ENCODE measurements at places on chromosomes 2 and 18.

- no peak for DNase-seq
Observed at GRCh38 chr18:6537475-6537874, 122.8 kb upstream of the L3MBTL4 start.

- no peak for DNase-seq
Observed at GRCh38 chr2:45178854-45179253, 169.6 kb upstream of the SIX2 start.

- no peak for DNase-seq
Observed at GRCh38 chr2:12539776-12540562, 176.8 kb upstream of the TRIB2 start.

GRCh38 chr2:190504912-190505311 is 29.6 kb downstream of the NEMP2 start:
- DNase-seq, result no peak

DNA sequence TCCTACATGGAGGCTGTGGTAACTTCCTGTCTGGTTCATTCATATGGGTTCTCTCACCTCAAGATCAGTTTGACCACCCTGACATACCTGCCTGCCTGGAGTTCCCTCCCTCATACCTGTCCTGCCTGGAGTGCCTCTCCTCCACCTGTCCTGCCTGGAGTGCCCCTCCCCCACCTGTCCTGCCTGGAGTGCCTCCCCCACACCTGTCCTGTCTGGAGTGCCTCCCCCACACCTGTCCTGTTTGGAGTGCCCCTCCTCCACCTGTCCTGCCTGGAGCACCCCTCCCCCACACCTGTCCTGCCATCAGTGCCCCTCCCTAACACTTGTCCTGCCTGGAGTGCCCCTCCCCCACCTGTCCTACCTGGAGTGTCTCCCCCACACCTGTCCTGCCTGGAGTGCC is 461.9 kb downstream of the PTPRM start:
- no peak for DNase-seq

DNA sequence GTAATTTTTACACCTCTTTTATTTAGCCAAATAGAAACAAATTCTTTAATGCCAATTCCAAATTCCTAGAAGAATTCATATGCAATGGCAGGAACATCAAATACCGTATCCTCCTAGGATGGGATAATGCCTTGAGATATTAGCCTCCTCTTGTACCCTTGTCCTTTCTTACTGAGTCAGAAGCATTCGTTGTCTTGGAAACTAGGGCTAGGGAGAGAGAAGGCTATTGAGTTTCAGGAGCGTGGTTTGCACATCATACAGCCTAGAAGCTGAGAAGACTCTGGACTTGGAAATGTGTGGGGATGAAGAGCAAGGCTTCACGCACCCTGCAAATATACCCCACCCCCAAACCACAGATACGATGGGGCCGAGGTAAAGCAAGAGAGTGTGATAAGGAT is 300.7 kb downstream of the SP3 start:
- no peak for DNase-seq

- no peak for DNase-seq
Observed at GRCh38 chr2:231691251-231691772, 17.0 kb upstream of the PTMA start.

DNA sequence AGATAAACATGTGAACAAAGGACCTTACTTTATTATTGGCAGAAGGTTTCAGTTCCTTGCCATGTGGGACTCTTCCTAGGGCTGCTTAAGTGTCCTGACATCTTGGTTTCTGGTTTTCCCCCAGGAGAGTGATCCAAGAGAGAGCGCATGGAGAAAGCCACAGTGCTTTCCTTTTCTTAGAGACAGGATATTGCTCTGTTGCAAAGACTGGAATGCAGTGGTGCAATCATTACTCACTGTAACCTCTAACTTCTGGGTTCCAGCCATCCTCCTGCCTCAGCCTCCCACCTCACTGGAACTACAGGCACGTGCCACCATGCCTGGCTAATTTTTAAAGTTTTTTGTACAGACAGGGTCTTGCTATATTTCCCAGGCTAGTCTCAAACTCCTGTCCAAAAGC is 38.1 kb upstream of the TCF7L1 start:
- DNase-seq, result no peak

DNA sequence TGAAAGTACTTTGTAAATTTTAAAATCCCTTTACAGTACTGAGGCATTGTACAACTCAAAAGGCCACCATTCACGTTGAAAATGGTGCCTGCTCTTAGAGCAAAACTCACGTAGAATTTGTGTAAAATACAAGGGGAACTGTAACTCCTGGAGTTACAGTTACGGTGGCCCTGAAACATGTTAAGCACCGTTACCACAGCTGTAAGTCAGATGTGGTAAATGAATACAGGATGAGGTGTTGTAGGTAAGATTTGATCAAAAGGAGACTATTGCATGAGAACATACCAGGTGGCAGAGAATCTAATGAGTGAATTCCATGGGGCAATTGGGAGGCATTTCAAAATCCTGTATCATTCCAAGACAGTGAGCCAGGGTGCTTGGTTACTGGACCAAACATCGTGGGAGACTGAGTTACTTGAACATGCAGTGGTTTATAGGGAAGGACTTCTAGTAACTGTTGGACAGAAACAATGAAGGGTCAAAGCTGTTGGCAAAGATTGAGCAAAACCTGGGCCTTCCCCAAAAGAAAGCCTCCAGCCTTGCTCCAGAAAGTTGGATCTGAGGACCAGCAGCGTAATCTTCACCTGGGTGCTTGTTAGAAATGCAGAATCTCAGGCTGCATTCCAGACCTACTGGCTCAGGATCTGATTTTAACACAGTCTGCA is 535.8 kb upstream of the POU3F3 start:
- no peak for DNase-seq

DNA sequence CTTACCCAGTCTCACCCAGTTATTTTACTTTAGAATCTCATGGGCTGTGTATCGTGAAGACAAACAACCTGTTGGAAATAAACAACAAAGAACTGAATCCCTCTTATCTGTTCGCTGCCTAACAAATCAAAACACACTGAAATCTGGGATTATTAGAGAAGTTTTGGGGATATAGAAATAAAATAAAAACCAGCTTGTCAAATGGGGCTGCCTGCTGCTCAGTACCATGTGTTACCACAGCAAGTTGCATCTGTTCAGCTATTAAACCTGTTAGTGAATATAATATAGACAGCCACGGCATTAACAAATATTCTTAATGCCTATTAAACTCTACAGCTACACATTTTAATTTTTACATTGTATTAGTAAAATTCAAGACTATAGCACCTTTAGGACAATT is 810.8 kb downstream of the NRXN1 start:
- no peak for DNase-seq

- DNase-seq, result peak; percentile 88
Observed at GRCh38 chr2:28583899-28584553, 88.2 kb downstream of the PLB1 start.

GRCh38 chr2:134218930-134219658 is 34.8 kb upstream of the MGAT5 start:
- DNase-seq, result peak; percentile 70

DNA sequence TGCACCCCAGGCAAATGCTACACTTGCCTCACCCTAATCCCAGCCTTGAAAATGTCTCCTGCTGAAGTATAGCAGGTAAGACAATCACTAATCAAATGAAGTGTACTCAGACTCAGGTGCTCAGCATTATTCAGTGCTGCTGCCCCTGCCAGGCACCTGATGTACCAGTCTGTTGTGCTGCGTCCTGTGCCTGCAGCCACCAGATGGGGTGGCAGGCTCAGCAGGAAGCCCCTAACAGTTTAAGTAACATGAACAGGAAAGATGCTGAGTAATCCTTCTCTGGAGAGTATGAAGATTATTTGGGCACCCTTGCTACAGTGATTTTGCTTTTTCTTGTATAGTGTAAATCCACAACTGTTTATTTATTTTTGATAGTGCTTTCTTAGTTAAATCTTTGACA is 69.1 kb downstream of the TACR1 start:
- DNase-seq, result no peak

- DNase-seq, result no peak
Observed at GRCh38 chr2:189104934-189105333, 74.6 kb downstream of the COL5A2 start.

- no peak for DNase-seq
Observed at GRCh38 chr18:59400407-59400806, 41.3 kb upstream of the LMAN1 start.

GRCh38 chr18:49193897-49194296 is 243.1 kb upstream of the SMAD7 start:
- no peak for DNase-seq

- no peak for DNase-seq
Observed at GRCh38 chr18:50201476-50202018, 6.6 kb upstream of the MYO5B start.

DNA sequence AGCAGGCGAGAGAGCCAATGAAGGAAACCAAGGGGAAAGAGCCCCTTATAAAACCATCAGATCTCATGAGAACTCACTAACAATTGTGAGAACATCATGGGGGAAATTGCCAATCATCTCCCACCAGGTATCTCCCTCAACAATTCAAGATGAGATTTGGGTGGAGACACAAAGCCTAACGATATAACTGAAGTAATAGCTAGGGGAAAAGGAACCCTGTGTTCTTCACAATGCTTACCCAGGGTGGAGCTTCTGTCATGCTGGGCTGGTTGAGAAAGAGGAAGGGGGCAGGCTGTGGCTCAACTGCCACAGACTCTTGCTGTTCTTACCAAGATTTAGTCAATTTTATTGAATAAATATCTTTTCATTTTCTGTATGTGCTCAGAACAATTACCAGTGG is 392.1 kb upstream of the HS6ST1 start:
- no peak for DNase-seq

- DNase-seq, result no peak
Observed at GRCh38 chr2:106858810-106859209, 27.2 kb downstream of the ST6GAL2 start.

- no peak for DNase-seq
Observed at GRCh38 chr2:31008561-31009114, 129.6 kb downstream of the GALNT14 start.

DNA sequence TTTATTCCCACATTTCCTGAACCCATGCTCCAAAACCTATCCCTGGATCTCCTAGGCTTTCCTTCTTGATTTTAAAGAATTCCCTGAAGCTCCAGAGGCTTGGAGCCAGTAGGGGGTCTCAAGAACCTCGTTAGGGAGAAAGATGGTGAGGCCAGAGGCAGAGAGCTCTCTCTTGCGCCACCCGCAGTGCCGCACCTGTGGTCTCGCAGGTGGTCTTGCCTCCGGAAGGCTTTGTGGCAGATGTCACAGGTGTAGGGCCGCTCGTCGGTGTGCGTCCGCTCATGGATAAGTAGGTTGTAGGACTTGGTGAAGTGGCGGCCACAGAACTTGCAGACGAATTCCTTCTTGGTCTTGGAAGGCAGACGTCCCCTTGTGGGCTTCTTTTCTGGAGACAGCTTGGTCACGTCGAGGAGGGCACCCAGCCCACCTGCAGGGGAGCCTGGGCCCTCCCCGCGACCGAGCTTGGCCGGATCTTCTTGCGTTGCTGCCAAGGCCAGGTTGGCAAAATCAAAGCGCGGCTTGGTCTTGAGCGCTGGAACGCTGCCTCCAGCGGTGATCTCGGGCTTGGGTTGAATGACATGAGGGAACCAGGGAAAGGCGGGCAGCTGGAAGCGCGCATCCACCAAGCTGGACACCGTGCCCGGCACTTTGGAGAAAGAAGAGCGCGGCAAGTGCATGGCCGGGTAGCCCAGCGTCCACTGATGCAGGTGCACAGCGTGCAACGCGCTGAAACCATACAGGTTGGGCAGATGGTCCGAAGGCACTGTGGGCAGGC is 5.3 kb downstream of the OSR1 start:
- no peak for DNase-seq

GRCh38 chr18:49520661-49521145 is 33.7 kb upstream of the C18orf32 start:
- DNase-seq, result no peak

- peak; percentile 50 for DNase-seq
Observed at GRCh38 chr18:13271302-13271911, 52.8 kb downstream of the LDLRAD4 start.

DNA sequence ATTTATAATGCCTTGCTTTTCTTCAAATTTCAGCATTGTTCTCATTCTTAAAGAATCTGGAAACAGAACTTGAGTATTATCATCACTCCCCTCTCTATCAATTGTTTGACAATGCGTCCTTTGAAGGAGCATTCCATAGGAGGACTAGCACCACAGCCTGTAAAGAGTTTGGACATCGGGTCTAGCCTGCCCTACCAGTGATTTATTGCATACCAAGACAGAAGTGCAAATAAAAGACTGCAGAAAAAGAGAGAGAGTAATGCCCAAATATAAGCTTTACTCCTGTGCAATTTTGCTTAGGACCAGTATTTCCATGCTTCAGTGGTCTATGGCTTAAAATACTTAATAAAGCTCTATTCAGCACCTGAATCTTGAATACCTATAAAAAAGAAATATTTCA is 55.4 kb upstream of the MAP2 start:
- DNase-seq, result no peak

DNA sequence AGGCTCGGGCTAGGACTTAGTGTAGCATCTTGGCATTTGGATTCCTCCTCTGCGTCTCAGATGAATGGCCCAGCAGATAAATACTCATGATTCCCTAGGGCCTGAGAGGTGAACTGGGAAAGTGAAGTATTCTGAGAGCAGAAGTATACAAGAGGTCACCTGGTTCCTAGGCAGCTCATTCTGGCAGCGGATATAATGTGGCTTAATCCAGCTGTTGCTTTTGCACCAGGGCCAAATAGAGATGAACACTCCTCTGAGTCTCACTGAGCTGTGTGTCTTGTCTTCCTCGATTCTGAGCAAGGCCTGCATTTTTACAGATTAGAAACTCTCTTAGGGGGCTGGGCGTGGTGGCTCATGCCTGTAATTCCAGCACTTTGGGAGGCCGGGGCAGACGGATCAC is 196.1 kb downstream of the SLC4A3 start:
- no peak for DNase-seq

DNA sequence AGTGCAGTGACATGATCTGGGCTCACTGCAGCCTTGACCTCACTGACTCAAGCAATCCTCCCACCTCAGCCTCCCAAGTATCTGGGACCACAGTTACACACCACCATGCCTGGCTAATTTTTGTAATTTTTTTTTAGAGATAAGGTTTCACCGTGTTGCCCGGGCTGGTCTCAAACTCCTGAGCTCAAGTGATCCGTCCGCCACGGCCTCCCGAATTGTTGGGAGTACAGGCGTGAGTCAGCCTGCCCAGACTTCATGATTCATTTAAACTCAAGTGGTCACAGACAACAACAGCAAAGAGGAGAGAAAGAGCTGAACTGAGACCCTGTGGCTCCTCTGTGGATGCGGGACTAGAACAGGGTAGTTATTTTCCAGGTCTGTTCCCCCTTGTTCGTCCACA is 83.0 kb downstream of the TSHZ1 start:
- no peak for DNase-seq

GRCh38 chr2:68454719-68455118 is 12.4 kb downstream of the FBXO48 start:
- DNase-seq, result no peak

- DNase-seq, result no peak
Observed at GRCh38 chr2:11127761-11128160, 27.5 kb upstream of the SLC66A3 start.

DNA sequence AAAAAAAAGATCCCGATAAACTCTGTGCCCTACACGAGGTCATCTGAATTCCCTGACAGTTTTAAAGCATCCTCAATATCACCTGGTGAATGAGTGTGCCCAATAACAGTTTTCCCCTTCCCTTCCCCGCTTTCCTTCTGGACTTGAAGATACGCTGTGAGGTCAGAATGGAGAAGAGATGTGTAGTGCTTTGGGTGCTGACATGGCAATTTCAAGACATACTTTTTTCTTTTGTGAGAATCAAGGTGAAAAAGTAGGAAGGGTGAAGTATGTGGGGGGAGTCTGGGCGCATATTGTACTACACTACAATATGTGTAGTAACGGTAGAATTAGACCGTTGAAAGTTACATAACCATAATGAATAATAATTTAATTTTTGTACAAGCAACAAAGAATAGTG is 21.7 kb downstream of the DNAJC27 start:
- DNase-seq, result no peak

All from activated CD8-positive, alpha-beta memory T cell treated with anti-CD3 and anti-CD28 coated beads for 24 hours (primary cell).